ENCODE measurements at places on chromosomes 12 and 14.
A peak's percentile ranks its signal among the peaks of the same experiment; 100 is the strongest.

GRCh38 chr14:70366911-70367310 lies 7.4 kb upstream of the COX16 start:
- DNase-seq = no peak

- DNase-seq = no peak
These were observed 92.8 kb downstream of the LGMN start for GRCh38 chr14:92655419-92656201.

GRCh38 chr14:100428727-100429126 lies 105.6 kb downstream of the SLC25A47 start:
- no peak for DNase-seq

GRCh38 chr12:70754330-70754741 lies 117.1 kb upstream of the PTPRB start:
- no peak for DNase-seq

DNA sequence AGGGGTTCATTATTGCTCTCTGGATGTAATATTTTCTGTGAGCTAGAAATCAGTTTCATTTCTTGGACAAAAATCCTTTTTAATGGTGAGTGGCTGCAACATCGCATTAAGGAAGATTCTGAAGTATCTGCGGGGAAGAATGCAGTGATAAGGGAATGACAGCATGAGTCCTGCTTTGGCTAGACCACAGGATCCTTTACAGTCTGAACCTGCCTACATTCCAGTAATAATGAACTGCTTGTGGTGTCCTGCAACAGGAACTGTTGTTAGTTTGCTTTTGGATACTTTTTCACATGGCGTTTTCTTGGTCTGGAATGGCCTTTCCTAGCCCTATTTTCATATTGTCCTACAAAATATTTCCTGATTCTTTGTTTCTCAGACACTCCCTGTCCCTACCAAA lies 15.7 kb downstream of the MDM2 start:
- no peak for DNase-seq

GRCh38 chr12:123043536-123044001 lies 63.1 kb downstream of the ARL6IP4 start:
- peak; percentile 40 for DNase-seq

- DNase-seq = no peak
These were observed 1.3 kb upstream of the RPGRIP1 start for GRCh38 chr14:21278632-21279031.

GRCh38 chr12:69115951-69116350 lies 123.4 kb upstream of the CPSF6 start:
- no peak for DNase-seq

DNA sequence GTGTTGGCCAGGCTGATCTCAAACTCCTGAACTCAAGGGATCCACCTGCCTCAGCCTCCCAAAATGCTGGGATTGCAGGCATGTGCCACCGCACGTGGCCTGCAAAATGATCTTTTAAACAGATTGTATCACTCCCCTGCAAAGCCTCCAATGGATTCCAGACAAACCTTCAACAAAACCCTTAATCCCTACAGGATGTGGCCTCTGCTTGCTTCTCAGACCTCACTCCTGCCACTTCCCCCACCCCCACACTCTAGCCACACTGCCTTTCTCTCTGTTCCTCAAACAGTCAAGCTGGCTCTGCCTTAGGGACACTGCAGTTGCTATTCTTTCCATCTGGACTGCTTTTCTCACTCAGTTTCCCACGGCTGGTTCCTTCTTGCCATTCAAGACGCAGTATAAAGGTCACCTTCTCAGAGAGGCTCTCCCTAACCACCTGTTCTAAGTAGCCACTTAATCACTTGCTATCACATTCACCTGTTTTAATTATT lies 47.3 kb upstream of the TMED10 start:
- DNase-seq = no peak

DNA sequence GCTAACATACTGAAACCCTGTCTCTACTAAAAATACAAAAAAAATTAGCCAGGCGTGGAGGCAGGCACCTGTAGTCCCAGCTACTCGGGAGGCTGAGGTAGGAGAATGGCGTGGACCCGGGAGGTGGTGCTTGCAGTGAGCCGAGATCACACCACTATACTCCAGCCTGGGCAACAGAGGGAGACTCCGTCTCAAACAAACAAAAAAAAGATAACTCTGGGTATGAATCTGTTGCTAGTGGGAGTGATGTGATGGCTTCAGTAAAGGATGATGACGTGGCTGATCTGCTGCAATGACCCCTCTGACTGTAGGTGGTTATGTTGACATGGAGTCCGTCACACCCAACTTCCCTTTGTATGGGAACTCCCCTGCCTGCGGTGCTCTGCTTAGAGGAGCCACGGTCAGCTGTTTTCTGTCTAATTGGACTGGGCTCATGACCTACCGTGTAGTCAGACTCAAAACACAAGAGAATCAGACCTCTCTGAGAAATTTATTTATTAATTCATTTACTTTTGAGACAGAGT lies 59.1 kb upstream of the MED13L start:
- DNase-seq = no peak

DNA sequence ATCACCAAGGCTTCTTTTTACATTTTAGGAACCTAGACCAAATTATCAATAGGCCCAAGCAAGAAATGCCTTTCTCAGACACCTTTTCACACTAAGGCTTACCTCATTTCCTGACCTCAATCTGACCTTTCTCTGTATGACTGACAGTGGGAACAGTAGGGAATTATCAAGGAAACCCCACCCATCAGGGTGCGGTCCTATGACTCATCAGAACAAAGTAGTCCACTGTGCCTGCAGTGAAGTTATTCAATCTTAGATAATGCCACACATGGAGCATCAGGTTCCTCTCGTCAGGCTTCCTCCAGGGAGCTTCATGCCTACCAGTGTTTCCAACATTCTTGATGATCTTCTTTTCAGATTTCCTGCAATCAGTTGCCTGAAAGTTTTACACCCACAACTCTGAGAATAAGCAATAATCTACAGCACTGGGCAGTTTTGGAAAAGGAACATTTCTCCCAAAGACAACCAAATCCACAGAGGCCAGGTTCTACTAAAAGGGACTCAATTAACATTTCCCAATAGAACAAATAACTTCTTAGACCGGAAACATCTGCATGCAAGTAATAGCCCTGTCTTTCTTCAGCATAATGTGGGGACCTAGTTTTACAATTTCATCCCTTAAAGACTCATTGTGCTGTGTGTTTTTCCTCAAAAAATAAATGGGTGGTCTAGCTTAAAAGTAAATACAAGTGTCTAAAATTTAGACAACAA lies 35.9 kb upstream of the TMTC2 start:
- DNase-seq = no peak

- no peak for DNase-seq
These were observed 2.8 kb upstream of the CDKL1 start for GRCh38 chr14:50399251-50400032.
